ENCODE measurements at places on chromosomes 5 and 9.

GRCh38 chr9:77879437-77879943, 152.1 kb downstream of the GNAQ start:
- DNase-seq: no peak

GRCh38 chr5:149924486-149924885, 20.1 kb downstream of the PDE6A start:
- no peak for DNase-seq

DNA sequence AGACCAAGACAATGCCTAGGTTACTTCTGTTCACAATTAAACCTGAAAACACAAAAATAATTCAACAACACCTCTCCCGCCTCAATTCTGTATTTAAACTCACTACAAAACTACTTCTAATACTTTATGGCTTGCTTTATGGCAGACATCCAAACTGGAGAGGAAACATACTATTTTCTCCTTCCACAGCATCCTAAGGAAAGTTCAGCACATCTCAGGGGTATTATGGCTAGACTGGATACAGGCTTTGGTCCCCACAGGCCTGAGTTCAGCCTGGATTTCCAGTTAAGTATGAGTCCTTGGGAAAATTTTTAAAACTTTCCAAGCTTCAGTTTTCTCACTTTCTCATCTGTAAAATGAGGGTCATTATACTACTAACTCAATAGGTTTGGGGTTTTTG, 480.2 kb downstream of the CAAP1 start:
- DNase-seq: no peak

GRCh38 chr5:132002757-132003156, 8.7 kb downstream of the ACSL6 start:
- no peak for DNase-seq

GRCh38 chr5:25458628-25459027, 813.9 kb upstream of the CDH10 start:
- DNase-seq: no peak

GRCh38 chr5:150122536-150123481, 32.8 kb downstream of the PDGFRB start:
- no peak for DNase-seq

- no peak for DNase-seq
Observed at GRCh38 chr5:59674763-59675162, 218.8 kb downstream of the PDE4D start.

- DNase-seq: no peak
Observed at GRCh38 chr5:72202331-72202825, 95.1 kb downstream of the MAP1B start.

GRCh38 chr9:70028287-70028686, 15.4 kb upstream of the MAMDC2 start:
- DNase-seq: no peak

DNA sequence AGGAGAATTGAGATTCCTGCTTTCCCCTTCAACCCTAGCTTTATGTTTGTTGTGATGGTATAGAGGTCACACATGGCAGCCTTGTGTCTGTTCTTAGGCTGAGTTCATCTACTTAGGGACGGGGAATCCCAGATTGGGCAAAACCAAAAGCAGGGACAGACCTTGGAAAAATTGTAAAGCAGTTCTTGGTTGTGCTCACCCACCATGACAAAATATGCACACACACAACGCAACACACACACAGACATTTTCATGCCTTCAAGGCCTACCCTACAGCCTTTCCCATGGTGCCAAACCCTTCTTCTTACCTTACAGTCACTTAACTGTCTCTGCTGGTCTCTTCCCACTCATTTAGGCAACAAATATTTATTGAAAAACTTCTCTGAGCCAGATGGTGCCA, 14.8 kb downstream of the PCDHGC5 start:
- DNase-seq: no peak

- no peak for DNase-seq
Observed at GRCh38 chr5:179160584-179160983, 100.4 kb downstream of the ZNF354C start.

DNA sequence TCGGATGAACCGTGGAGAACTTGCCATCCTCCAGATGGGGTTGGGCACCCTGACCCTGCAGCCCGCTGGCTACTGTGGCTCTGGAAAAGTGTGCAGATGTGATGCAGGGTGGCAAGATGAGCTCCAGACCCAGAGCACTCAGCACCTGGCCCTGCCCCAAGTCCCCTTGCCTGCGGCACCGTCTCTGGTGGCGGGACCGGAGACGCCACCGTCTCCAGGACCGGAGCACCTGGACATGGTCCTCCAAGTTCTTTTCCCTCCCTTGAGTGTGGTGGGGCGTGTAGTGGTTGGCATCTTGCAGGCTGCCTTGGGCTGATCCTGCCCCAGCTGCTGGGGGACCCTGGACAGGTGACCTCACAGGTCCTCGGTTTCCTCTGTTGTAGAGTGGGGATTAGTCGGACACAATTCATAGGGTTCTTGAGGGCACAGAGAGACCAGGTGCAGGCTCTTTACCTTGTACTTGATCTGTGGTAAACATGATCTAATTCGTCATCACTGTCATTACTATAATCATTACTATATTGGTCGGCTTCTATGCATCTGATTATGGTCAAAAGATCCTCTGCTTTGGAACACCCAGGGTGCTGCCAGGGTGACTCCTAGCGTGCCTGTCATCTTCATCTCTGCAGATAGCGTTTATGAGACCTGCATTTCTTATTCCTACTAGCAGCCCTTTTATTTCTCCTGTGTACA, 83.5 kb downstream of the COL5A1 start:
- no peak for DNase-seq

GRCh38 chr9:127159325-127159801, 36.9 kb upstream of the ANGPTL2 start:
- no peak for DNase-seq

- no peak for DNase-seq
Observed at GRCh38 chr5:55324815-55325418, 17.1 kb downstream of the MTREX start.

DNA sequence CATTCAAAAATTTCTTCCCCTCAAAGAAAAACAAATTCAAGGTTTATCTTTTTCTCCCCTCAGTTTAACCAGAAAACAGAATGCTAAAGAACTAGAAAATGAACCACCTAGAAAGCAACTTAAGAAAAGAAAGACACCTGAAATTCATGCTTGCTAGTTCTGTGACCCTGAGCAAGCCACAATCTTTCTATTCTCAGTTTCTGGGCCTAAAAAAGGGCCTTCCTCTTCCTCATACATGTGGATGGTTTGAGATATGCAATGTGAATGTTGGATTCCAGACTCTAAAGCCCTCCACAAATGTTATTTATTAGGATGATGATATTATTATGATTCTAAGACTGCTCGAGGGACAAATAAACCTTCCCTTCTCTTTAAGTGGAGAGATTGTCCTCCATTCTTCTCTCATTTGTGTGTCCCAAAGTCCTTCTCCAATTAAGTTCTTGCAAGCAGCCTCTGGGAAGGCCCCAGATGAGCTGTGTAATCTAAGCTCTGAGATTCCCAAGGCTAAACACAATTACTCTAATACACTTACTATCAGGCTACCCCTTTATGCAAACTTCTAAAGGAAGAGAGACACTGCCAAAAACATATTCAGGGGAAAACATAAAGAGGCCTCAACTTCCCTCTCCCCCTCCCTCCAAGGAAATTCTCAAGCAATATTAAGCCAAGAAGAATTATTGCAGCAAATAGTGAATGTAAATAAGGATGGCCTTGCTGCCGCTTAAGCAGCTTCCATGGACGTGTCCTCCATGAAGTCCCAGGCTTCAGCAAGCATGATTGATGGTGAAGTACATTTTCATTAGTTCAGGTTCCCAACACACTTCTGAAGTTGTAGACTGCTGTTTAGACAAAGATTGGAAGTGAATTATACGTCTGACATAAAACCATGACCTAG, 80.2 kb downstream of the PRKACG start:
- no peak for DNase-seq

DNA sequence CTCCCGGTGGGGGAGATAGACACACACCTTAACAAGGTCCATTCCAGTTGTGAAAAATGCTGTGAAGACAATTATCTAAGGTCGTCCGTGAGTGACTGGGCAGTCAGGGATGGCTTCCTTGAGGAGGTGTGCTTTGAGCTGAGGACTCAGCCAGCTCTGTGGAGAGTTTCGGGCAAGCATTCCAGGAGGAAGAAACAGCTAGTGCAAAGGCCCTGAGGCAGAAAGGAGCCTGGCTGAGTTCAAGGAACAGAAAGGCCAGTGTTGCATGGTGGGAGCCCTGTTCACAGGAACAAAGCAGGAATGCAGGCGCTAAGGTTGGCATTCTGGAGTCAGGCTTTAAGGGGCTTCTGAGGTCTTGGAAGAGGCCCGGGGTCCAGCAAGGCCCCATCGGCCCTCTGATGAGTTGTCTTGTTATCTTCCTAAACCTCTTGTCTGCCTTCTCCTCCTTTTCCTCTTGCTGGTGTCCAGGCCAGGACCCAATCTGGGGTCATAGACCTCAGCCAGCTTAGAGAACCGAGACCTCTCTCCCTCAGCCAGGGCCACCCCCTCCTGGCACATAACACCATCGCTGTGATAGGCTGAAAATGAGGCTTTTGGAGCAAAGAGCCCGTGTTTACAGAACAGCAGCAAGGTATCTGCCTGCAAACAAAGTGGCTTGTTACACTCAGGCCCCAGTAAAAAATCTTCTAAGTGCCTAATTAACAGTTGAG, 270.2 kb upstream of the MVB12B start:
- no peak for DNase-seq

DNA sequence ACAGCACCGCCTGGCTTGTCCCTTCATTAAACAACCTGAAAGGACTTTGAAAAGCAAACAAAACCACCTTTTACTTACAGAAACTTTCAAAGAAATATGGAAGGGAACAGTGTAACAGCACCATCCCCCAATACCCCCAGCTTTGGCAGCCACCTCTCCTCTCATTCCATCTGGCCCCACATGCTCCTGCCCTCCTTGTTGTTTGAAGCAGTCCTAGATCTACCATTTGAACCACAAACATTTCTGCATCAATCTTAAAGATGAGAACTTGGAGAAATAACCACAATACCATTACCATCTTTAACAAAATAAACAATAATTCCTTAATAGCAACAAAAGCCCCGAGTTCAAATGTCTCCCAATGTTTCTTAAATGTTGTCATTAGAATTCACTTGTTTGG, 17.8 kb upstream of the COL15A1 start:
- DNase-seq: no peak

- DNase-seq: no peak
Observed at GRCh38 chr9:70297141-70297540, 38.4 kb downstream of the SMC5 start.

DNA sequence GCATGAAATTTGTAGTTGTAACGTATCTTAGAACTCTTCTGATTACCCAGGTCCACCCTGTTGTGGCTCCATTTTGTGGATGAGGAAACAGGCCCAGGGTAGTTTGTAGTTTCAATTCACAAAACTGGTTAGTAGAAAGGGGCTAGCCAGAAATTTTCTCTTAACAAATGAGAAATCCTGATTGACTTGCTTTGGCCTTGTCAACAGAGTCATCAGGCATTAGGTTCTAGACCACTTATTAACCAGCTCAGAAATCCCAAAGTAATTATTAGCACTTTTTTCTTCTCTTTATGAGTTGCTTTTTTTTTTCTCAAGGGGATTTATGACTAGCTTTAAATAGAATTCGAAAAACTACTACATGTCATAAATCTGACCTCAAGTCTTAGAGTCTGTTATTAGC, 160.2 kb downstream of the SH3GL2 start:
- no peak for DNase-seq

DNA sequence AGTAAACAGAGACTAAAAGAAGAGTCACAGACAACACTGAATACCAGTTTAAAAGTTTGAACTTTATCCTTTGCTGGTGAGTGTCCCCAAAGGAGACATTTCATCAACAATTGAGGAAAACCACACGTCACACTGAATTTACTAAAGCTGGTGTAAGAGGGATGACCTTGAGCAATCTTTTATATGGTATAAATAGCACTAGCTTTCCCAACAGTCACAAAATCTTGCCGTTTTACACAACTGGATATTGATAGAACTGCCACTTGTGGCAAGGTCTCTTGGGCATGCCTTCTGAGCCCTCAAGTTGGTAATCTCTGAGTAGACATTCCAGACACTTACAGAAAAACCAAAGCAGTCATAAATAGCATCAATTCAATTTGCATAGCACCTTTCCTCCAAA, 311.5 kb upstream of the TARS1 start:
- DNase-seq: no peak

- DNase-seq: no peak
Observed at GRCh38 chr9:108039493-108039892, 549.9 kb upstream of the KLF4 start.

DNA sequence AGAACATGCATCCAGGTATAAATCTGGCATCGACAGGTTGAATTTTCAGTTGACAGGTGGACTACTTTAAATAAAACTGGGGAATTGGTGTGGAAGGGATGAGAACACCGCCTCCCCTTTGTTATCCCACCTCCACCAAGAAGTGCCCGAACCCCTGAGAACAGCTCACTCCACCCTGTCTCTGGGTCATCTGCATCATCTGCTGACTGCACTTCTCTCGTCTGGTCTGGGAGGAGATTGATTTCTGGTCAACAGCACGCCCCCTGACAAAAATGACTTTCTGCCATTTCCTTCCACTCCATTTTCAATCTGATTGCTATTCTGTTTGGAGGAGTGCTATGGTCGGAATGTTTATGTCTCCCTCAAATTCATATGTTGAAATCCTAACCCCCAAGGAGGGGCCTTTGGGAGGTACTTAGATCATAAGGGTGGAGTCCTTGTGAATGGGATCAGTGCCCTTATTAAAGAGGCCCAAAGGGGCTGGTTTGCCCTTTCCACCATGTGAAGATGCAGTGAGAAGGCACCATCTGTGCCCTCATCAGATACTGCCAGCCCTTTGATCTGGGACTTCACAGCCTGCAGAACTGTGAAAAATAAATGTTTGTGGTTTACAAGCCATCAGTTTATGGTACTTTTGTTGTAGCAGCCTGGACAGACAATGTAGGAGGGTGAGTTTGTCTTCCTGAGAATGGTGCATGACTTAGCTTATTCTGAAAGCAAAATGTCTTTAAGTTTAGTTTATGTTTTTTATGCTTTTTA, 145.7 kb downstream of the EGFLAM start:
- no peak for DNase-seq

DNA sequence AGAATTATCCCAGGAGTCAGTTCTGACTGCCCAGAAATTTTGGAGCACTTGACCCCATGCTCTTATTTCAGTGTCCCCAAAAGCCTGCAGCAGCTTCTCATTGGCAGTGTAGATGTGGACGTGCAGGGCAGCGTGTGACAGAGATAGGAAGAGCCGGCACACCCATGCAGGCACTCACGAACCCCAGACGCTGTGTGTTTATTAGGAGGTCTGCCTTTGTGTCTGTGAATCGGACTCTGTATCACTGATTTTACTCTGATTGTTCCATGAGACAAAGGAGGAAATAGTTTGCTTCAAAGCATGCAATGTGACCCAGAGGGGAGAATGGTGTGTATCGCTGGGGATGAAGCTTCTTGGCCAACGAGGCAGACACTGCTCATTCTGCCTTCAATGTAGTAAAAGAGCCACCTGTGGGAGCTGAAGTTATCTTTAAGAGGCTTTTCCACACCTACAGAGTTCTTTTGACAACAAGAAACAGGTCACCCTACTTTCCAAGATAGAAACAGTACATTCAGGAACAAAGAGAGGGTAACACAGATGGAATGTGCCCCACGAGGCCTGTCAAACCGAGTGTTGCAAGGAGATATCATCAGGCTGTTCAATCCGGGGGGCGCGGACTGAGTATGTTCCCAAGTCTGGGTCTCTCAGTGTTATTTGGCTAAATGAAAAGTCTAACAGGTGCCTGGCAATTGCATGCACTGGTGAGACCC, 224.0 kb downstream of the NTRK2 start:
- DNase-seq: no peak
